ENCODE measurements at places on chromosomes 16 and 17.
A peak's percentile ranks its signal among the peaks of the same experiment; 100 is the strongest.

DNA sequence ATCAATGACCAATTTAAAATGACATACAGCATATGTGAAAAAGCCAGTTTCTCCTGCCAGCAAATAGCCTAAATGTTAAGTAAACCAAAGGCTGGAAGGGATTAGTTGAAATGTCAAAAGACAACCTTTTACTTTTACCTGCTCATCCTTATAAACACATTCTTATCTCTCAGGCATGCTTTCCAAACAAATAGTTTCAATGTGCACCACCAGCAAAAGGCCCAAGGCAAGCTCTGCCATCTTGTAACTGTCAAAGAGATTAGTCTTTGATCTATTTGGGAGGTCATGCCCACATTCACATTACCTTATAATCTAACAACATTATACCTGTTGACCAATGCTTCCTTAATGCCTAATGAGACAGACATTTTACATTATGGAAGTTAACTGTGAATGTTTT is 132.2 kb upstream of the NACA2 start:
- no peak for DNase-seq

- DNase-seq, result no peak
These were observed 45.0 kb downstream of the KANSL1 start for GRCh38 chr17:46148247-46148646.

GRCh38 chr16:546909-547770 is 13.1 kb upstream of the PRR35 start:
- peak; percentile 58 for DNase-seq

- DNase-seq, result no peak
These were observed 788.7 kb upstream of the GOT2 start for GRCh38 chr16:59522826-59523225.

DNA sequence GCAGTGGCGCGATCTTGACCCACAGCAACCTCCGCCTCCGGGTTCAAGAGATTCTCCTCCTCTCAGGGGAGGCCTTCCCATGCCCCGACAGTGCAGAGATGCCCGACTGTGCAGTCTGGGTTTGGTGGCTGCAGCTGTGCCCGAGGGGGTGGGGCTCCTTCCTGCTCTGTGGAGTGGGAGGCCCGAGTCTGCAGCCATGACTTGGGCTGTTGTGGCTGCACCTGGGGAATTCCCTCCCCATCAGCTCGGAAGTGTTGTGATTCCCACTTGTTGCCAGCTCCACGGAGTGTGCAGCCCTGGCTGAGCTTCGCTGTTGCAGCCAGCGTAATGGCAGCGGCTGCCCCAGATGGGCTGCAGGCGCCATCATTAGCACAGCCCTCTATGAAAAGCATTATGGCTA is 66.4 kb upstream of the SMIM36 start:
- DNase-seq, result no peak

GRCh38 chr17:14228903-14229302 is 7.8 kb downstream of the CDRT15 start:
- peak; percentile 76 for DNase-seq

- DNase-seq, result no peak
These were observed 299.9 kb upstream of the MYOCD start for GRCh38 chr17:12365805-12366204.

DNA sequence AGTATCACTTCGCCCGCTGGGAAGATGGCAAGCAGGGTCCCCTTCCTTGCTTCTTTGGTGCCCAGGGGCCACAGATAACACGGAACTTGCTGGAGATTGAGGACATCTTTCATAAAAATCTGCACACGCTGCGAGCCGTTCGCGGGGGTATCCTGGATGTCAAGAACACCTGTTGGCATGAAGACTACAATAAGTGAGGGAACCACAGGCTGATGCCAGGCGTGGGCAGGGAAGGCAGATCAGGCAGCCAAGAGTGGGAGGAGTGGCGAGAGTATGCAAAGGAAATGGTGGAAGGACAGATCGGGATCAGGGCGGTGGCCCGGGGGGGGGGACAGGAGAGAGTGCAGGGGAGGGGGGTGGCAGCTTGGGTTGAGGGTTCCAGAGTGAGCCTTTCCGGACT is 22.2 kb downstream of the DNAH2 start:
- DNase-seq, result no peak

- DNase-seq, result no peak
These were observed 3.1 kb upstream of the KRT17 start for GRCh38 chr17:41627316-41628072.

DNA sequence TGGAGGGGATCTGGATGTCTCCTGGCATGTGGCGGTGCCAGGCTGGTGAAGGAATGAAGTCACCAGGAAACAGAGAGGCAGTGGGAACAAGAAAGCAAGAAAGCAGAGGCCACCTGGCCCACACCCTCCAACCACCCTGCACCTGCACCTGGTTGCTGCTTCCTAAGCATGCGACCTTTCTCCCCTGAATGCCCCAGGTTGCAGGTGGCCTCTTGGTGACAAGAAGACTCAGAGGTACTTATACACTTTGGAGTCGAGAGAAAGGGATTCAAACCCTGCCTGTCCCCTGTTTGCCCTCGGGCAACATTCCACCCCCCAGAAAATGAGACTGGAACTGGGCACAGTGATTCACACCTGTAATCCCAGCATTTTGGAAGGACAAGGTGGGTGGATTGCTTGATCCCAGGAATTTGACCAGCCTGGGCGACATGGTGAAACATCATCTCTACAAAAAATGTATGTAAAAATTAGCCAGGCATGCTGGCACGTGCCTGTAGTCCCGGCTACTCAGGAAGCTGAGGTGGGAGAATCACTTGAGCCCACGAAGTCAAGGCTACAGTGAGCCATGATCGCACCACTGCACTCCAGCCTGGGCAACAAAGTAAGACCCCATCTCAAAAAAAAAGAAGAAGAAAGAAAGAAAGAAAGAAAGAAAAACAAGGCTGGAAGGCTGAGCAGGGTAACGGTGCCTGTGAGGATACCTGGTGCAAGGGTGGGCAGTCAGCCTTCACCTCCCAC is 34.6 kb upstream of the TNRC6C start:
- DNase-seq, result no peak

GRCh38 chr17:36609498-36609862 is 8.1 kb downstream of the MRM1 start:
- no peak for DNase-seq

GRCh38 chr16:54856871-54857270 is 73.8 kb upstream of the IRX5 start:
- DNase-seq, result no peak

DNA sequence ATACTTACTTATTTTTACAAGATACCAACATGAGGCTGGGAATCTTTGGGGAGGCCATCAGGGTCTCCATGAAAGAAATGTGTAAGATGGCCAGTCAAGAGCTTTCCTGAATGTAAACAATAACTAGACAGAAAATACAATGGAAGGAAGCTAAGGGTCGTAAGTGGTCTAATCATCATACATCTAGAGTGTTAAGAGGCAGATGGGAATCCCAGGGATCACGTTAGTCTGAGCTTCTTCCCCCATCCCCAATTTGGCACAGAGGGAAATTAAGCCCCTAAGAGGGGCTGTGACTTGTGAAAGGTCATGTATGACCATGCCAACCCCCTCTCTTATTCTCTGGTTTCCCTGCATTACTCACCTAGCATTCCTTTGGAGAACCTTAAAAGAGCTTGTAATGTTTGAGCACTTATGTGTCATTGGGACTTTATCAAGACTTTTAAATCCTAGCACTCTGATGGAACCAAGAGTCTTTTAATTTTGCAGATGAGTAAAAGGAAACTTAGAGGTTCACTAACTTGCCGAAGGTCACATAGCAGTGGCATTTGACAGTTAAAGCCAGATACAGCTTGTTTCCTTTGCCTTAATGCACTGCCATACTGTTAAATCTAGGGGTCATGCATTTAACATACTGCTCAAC is 46.1 kb downstream of the DCUN1D3 start:
- no peak for DNase-seq

GRCh38 chr17:28290703-28291102 is 28.3 kb upstream of the TMEM97 start:
- peak; percentile 29 for DNase-seq

- DNase-seq, result no peak
These were observed 260.9 kb downstream of the PHKB start for GRCh38 chr16:47722046-47722445.

DNA sequence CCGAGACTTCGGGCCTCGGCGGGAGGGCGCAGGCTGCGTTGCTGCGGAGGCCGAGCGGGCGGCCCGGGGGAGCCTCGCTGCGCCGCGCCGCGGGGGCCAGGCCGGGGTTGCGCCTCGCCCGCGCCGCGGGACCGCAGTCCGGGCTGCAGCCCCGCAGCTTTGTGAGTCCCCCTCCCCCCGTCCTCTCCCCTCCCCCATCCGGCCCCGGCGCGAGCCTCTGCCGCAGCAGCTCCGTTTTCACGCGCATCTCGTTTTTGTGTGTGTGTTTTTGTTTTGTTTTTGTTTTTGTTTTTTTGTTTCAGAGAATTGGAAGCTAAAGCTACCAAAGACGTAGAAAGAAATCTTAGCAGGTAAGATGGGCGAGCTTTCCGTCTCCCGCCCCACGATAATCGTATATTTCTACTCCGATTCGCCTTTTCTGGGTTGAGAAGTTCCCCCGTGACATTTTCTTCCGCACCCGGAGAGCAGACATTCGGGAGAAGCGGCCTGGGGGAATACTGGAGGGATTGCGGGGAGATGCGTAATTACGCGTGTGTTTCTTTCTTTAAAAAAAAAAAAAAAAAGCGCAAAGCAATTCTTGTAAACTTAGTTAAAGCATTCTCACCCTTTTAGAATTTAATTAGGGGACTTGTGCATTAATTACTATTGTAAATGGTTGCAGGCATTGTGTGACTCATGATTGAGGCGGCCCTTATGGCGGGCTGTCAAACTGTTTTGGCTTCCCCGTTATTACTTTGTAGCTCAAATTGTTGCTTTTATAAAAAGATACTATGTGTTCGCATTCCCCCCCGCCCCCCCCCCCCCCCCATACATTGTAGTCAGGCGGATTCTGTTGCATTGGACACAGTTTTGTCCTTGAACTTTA is 732 bp downstream of the TNRC6A start:
- no peak for DNase-seq

DNA sequence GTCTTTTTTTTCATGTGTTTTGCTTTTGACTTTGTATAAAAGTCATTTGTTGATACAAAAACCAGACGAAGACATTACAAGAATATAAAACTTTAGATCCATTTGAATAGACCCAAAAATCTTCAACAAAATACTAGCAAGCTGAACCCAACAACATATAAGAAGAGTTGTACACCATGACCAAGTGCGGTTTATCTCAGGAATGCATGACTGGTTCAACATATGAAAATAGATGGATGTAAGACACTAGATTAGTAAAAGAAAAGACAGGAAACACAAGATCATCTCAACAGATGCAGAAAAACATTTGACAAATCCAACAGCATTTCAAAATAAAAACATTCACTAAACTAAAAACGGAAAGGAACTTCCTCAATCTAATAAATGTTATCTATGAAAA is 69.0 kb downstream of the TBC1D16 start:
- no peak for DNase-seq

- DNase-seq, result no peak
These were observed 175.5 kb downstream of the KATNIP start for GRCh38 chr16:27725236-27726000.

- DNase-seq, result peak; percentile 29
These were observed 80.8 kb upstream of the NOL11 start for GRCh38 chr17:67636834-67637520.

GRCh38 chr16:66152823-66153393 is 213.6 kb upstream of the CDH5 start:
- DNase-seq, result peak; percentile 96

DNA sequence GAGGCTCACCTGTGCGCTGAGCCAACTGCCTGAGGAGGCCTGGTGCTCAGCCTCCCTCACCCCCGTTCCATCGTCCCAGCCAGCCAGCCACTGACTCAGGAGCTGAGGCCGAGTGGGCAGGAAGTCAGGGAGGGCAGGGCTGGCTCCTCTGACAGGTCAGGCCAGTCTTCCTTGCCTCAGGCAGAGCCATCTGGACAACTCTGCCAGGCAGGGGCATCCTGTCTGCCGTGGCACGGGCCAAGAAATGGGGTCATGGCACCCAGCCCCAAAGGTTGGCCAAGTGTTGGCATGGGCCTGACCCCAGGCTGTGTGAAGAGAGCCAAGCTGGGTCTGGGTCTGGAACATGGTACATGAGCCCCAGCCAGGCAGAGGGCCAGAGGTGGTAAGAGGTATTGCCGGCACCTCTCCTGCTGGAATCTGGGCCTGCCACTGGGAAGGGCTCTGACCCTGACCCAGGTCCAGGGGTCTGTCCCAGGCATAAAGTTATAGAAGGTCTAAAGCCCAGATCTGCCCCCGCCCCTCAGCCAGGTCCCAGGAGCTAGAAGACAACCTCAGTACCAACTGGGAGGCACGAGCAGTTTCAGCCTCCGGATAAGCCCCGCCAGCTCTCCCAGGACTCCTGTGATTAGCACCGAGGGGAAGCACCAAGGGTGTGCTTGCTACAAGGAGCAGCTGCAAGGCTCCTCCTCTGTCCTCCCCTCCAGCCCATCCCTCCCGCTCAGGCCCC is 2.5 kb upstream of the VASN start:
- DNase-seq, result peak; percentile 58

- no peak for DNase-seq
These were observed 5.0 kb upstream of the KCNJ18 start for GRCh38 chr17:21687136-21687953.

DNA sequence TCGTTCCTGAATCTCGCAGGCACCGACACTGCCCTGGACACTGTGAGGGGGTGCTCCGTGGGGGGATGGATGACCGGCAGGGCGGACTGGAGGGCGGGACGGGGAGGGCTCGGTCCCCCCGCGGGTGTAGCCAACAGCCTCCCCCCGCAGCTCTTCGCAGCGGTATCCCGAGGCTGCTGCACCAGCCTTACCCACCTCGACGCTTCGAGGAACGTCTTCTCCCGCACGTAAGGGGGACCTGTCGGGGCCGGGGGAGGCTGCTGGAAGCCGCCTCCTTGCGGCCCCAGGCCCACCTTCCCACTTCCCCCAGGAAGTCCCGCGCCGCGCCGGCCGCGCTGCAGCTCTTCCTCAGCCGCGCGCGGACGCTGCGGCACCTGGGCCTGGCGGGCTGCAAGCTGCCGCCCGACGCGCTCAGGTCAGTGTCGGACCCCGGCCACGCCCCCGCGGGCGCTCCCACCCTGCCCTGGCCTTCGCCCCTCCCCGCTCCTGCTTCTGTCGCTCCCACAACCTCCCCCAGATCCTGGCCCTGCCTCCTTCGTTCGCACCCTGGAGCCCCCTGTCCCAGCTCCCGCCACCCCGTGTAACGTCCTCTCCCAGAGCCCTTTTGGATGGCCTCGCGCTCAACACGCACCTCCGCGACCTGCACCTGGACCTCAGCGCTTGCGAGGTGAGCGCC is 3.3 kb downstream of the CARMIL2 start:
- no peak for DNase-seq
